ENCODE measurements at places on chromosomes 4 and X.

- DNase-seq: no peak
Measured at GRCh38 chrX:1139185-1139500, 73.3 kb downstream of the CRLF2 start.

DNA sequence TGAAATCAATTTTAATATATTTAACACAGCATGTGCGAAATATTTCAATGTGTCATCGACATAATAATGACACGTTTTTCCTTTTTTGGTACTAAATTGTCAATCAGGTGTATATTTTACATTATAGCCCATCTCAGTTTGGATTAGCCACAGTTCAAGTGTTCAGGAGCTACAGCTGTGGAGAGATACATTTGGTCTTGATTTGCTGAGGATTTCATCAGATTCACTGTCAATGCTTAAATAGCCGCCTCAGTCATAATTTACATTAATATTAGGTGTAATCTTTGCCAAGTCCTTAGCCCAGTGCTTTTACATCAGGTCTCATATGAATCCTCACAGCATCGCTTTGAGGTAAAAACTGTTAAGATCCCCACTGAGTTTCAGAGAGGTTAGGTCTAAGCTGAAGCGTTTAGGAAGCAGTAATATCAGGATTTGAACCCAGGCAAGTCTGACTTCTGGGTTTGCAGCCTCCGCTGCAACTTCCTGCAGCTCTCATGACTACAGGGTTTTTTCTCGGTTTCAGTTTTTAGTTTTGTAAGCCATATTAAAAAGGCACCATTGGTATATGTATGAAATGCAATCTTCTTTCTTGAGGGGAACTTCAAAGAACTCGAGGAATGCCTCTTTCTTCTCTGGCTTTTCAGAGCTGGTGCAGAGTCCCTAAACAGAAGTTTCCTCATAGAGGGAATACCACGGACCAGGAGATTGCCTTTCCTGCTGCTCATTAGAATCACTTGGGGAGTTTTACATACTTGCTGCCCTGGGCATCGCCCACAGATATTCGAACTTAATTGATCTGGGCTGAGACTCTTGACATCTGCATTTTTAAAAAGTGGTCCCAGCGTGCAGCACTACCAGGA lies 6.4 kb downstream of the MTM1 start:
- no peak for DNase-seq

GRCh38 chr4:37799941-37800554 lies 26.4 kb upstream of the PGM2 start:
- DNase-seq: no peak

DNA sequence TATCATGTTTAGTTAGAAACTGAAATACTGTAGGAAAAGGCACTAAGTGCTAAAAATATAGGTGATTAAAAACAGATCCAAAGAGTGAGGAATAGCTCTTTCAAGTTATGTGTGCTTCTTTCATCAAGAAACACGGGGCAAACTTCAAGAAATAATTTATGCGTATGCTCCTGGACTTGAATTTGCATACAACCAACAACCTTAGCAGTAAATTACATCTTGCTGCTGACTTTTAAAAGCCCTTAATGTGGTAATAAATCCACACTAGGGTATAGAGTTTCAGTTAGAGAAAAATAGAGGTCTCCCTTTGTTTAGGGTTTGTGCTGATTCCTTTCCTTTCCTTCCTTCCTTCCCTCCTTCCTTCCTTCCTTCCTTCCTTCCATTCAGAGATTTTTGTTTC lies 94.5 kb upstream of the GC start:
- no peak for DNase-seq

DNA sequence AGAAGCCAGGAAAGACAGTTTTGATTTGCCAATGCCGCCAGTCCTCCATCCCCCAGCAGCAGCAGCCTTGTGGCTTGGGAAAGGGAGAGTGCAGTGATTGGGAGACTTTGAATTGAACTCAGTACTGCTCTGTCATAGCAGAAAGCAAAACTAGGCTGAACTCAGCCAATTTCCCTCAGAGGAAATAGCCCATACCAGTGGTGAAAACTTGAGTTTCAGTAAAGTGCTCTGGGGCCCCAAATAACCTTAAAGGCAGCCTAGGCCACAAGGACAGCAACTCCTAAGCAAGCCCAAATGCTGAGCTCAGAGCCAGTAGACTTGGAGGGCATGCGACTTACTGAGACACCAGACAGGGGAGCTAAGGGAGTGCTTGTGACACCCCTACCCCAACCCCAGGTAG lies 2.0 kb upstream of the PROM1 start:
- DNase-seq: no peak

DNA sequence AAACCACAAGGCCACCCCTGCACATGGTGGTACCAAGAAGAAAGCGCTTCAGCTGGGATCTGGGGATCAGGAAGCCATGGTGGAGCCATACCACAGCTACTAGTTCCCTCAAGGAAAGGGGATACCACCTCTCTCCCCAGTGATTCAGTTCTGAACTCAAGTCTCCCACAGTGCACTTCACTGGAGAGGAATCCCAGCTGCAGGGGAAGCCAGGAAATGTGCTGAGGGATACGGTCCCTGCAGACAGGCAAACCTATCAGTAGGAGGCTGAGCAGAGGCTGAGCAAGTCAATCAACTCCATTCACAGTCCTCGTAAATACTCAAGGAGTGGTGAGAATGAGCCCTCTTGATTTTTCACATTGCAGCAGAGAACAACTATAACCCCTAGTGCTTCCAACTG lies 11.0 kb downstream of the TMEM192 start:
- DNase-seq: no peak

DNA sequence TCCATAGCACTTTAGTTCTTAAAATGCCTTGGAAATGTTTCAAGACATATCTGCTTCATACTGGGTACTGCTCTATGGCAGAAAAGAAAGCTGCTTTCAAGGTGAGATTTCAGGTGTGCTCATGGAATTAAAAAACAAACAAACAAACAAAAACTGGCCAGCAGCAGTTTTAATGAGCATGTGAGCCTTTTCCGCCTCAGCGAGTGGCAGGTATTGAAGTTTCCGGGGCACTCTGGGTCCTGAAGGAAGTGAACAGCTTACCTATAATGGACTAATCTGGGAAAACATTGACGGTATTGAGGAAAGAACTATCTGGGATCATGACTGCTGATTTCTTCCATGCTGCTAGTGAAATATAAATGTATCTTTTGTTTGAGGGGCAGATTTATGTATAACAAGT lies 194.6 kb downstream of the MAML3 start:
- DNase-seq: no peak

- DNase-seq: no peak
Measured at GRCh38 chr4:39124885-39125599, 57.3 kb upstream of the WDR19 start.

DNA sequence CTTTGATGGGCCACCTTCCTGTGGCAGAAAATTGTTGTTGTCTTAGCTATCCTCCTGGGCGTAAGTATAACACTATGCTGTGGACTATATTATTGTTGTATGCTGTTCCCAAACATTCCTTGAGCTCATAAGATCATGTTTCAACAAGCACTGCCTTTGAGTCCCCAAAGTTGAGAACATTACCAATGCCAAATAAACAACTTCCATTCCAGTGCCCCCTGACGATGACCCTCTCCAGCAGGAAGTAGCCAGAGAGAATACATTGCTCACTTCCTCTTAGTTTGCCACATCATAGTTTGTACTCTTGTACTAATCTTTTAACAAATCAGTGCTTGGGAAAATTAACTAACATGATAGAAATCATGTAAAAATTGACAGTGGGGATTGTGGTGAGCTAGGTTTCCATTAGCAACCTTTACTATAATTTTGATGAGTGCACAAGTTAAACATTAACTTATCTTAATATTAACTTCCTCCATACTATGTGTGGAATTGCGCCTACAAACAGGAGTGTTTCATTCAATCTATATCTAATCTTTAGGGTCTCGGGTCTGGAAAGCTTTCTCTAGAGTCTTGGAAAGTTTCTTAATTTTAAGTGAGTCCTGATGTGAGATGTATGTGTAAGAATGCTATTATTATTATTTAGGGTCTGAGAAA lies 20.3 kb upstream of the DHX15 start:
- no peak for DNase-seq

DNA sequence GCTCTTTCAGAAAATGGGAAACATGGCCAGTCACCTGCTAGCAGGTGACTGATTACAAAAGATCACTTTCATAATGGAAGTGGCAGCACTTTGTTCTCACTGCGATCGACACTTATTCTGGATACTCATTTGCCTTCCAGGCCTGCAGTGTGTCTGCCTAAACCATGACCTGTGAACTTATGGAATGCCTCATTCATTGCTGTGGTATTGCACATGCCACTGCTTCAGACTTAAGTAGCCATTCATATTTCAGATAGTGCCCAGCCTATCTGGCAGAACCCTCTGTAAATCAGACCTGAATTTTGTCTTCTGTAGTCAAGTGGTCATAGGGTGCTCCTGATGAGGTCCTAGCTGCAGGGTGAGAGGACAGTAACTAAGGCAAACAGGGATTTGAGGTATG lies 23.3 kb upstream of the MGST2 start:
- no peak for DNase-seq
